Skeletal muscle cell (primary cell): ENCODE measurements at places on chromosomes 12 and 14.

GRCh38 chr12:51484119-51484518, 59.5 kb downstream of the SLC4A8 start:
- no peak for DNase-seq

DNA sequence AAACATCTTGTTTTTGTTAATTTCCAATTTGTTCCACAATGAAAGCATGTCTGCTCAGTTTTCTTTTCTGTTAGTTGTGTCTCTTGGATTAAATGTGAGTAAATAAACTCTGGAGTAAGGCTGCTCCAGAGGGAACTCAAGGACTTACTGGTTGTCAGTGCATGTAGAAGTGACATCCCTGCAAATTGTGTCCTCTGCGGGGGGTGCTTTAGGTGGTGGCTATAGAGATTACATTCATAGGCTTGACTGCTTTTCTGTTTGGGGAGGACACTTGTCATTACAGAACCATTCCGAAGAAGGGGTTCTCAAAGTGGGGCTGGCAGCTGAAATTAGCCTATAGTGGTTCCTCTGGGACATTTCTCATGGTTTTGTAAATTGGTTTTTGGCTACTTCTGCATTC, 8.8 kb downstream of the TMTC2 start:
- DNase-seq = no peak

GRCh38 chr14:54001189-54001878, 44.7 kb upstream of the BMP4 start:
- no peak for DNase-seq

GRCh38 chr12:122811777-122812176, 23.5 kb upstream of the HIP1R start:
- DNase-seq = no peak

DNA sequence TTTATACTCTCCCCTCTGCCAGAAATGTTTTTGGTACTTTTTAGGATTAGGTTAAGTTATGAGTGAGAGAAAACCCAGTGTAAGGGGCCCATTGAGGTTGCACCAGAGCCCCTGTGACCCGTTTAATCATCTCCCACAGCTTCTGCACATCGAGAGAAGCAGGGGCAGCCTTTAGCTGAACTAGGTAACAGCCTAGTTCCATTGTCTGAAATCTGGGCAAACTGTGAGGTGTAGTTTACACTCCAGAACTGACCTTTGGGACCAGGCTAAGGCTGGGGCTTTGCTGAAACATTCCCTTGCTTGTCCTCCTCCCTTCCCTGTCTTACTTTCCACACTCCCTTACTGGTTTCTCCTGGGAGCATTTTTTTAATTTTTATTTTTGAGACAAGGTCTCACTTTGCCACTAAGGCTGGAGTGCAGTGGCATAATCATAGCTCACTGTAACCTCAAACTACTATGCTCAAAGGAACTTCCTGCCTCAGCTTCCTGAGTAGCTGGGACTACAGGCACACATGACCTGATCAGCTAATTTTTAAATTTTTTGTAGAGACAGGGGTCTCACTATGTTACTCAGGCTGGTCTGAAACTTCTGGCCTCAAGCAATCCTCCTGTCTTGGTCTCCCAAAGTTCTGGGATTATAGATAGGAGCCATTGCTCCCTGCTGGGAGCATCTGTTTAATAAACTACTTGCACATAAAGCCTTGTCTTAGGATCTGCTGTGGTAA, 25.9 kb upstream of the DHRS2 start:
- no peak for DNase-seq

DNA sequence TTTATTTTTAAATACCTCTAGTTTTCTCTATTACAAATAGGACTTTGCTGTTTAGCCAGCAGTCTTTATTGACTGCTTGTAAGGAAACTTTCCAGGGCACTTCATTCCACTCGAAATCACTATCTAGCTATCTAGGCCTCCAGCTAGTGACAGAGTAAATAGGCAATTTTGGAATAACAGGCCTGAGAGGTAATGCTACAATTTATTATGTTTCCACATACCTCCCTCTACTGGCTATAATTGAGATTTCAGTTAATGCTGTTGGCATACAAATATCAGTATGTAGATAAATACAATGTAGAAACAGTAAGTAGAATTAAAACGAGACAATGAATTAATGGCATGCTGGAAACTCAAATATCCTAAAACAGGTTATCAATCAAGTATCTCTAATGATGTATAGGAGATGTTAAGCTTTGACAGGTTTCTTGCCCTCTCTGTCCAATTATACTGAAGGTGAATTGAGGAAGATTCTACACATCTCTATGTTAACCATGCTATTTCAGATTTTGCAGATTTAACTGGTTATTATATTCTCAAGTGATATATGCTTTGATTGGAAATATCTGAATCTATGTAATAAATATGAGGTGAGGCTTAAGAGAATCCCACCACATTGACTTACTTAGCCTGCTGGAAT, 7.2 kb downstream of the DTD2 start:
- DNase-seq = no peak

- no peak for DNase-seq
These were observed 1.2 kb upstream of the SRGAP1 start for GRCh38 chr12:63843254-63843720.

DNA sequence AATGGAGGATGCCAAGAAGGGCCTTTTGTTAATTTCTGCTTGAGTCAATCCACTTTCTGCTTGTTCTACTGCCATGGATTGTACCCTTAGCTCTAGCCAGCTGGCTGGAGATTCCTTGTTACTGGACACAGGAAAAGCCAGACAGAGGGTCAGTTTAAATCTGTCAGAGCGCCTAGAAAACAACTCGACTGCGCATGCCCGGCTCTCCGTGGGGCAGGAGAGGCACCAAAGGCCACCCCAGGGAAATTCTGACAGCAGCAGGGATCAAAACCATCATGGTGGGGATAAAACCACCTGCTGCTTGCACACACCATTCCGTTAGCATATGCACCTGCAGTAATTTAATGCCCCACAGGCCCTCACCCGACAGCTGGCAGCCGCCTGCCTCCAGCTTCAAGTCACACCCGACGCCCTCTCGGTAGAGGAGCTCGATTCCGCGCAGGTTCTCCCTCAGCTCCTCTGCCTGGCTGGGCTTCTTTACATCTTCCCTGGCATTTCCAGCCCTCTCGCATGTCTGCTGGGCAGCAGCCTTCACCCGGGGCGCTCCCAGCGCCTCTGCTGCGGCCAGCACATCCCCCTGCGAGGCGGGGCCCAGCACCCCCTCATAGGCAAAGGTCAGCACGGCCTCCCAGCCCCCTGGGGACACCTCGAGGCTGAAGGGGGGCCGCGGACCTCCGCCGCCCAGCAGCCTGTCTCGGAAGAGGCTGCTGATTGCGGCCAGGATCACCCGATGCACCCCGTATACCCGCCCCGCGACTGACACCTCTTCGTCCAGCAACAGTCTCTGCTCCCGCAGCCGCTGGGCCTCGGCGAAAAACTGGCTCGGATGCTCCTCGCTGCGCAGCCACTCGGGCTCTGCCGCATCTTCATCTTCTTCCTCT, 1.0 kb downstream of the KLHL33 start:
- no peak for DNase-seq

GRCh38 chr12:18882690-18883089, 144.8 kb downstream of the CAPZA3 start:
- DNase-seq = no peak

DNA sequence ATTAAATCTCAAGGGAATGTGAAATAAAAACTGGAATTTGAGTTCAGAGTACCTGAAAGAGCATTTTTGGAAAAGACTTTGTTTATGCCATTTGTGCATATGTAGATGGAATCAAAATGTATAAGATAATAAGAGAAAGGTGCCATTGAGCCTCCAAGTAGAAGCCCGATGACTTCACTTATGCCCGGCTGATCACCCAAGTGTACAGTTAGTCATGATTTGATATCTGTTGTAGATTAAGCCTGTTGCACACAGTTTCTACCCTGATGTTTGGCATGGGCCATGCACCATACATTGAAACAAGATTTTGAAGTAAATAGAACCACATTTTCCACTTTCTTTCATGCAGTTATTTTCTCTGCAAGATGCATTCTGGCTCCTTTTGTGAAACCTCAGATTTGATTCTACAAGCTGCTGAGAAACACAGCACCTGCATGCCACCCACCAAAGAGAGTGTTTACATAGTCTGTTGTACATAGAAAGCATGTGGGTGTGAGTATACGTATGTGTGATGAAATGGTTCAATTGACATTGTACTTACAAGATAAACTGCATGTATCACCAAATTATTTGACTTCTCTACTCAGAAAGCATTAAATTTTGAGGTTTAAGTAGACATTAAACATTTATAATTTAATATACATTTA, 772.5 kb downstream of the DIO2 start:
- DNase-seq = no peak

- DNase-seq = no peak
These were observed 24.2 kb upstream of the LRRC9 start for GRCh38 chr14:59895721-59896120.

GRCh38 chr14:20417250-20418186, 4.2 kb upstream of the TEP1 start:
- no peak for DNase-seq

DNA sequence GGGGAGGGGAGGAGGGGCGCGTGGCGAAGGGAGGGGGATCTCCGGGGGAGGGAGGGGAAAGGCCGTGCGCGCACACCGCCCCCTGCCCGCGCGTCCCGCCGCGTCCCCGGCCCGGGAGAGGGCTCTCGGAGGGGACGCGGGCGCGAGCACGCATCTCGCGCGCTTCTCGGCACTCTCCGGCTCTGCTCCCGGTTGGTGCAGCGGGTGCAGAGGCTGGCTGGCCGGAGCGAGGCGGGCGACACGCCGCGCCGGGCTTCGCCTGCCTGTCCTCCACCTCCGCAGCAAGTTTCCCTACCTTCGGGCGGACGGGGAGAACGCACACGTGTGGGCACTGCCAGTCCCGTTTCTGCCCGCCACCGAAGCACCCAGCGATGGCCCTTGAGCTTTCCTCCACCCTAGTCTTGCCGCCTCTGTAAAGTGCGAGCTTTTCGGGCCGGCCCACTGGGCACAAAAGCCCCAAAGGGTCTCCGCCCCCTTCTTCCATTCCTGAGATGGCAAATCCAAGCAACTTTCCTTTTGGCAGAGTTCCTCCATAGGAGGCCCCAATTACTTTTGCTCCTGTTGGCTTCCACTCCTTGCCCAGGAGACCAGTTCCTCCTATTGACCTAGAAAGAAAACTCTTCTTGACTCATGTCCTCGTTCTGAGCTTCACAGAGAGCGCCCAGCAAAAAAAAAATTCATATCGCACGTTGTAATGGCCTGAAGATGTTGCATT, 363 bp upstream of the CSAD start:
- no peak for DNase-seq

DNA sequence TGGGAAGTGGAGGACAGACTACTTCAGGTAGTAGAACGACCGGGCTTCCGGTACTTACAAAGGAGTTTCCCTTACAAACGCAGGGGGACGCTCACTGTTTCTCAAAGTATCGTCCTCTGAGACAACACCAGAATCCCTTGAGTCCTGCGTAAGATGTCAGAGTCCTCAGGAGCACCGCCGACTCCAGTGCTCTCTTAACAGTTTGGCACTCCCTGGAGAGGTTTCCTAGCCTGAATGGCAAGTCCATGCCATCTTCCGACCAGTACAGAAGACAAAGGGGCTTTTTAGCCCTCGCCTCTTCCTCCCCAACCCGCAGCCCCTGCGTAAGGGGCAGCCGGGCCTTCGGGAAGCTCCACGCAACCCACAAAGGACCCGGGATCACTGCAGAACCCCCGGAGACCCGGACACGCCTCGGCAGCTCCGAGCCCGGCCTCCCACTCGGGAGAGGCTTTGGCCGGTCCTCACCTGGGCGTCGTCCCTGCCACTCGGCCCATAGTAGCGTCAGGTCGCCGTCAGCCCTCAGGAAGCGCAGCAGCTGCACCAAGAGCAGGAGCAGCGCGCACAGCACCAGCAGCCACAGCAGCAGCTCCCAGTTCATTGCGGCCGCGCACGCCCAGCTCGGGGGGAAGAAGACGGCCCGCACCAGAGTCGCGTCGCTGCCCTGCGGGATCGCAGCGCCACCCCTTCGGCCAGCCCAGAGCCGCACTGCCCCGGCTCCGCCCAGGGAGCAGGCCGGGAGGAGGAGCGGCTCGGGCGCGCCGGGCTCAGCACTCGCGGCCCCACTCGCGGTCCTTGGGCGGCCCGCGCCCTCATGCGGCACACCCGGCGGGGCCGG, at the start of gene DHRS7:
DHRS7 (minus strand) TSS at position 687 of the 835 bp plus-strand sequence; CDS start at position 598, 89 bp downstream.
- peak; percentile 24 for DNase-seq

DNA sequence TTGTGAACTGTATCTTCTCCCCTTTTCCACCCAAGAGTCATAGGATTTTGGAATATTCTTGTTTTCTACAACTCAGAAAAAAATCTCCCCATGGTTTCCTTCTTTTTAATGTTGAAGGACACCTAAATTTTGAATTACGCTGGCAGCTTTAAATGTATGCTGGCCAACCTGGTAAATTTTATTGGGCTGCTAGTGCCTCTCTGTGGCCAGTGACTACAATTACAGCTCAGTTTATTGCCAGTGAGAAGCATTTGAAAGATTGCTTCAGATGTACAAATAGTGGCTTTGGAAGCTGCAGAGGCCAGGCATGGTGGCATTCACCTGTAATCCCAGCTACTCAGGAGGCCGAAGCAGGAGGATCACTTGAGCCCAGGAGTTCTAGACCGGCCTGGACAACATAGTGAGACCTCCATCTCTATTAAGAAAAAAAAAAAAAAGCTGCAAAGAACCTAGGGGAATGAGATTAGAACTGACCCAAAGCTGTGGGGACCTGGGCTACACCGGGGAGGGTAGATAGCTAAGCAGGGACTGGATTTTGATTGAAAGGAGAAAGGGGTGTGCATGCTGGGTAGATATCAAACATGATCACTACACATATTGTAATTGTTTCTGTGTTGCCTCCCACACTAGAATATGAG, 7.6 kb upstream of the RAB21 start:
- peak; percentile 30 for DNase-seq

GRCh38 chr12:18612971-18613370, 124.8 kb downstream of the PLCZ1 start:
- no peak for DNase-seq

GRCh38 chr14:104694991-104695659, 5.7 kb downstream of the INF2 start:
- no peak for DNase-seq

DNA sequence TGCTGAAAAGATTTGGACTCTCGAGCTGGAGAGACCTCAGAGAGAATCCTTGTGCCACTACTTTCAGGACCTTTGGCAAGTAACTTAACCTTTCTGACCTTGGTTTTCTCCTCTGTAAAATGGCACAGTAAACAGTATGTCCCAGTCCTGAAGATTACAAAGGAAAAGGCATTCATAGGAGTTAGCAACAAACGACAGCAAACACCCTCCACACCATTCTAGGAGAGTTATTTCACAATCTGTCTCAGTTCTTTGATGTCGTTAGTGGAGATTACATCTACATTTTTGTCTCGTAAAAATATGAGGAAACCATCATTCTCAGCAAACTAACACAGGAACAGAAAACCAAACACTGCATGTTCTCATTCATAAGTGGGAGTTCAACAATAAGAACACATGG, 205.7 kb downstream of the ITPR2 start:
- DNase-seq = no peak
